ENCODE measurements at places on chromosomes 11 and 22.

DNA sequence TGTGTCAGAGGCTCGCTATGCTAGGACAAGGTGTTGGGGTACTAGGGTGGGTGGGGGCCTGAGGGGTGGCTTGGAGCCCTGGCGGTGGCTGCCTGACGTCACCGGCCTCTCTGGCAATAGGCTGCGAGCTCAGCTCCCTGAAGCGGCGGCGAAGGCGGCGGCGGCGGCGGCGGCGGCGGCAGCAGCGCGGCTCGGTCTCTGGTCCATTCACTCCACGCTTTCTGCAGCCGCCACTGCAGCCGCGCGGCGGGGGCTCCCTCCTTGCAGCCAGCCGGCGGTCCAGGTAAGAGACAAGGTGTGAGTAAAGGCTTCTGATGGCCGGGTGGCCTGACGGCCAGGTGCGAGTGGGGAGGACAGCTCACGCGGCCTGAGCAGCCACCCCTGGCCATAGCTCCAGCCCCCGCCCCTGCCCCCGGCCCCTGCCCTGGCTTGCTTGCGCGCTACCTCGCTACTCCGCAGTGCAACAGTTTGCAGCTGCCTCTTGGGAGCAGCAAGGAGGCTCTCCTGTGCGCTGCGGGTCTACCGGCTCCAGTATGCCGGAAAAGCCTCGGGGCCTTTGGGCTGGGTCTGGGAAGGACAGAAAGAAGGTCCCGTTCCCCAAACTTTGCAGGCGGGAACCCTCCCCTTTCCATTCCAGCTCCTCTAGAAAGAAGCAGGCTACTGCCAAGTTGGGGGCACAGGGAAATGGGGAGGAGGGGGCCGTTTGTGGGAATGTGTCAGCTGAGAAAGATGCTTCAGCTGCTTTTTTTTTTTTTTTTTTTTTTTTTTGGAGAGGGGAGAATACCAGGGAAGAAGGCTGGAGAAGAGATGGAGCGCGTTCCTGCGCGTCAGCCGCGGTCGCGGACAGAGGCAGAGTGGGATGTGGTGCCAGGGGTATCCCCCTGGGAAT, at the start of gene C11orf87:
C11orf87 (plus strand) TSS at position 210 of the 889 bp plus-strand sequence. CDS start 1,444 bp downstream, outside the sequence.
- DNase-seq, result peak; percentile 53

DNA sequence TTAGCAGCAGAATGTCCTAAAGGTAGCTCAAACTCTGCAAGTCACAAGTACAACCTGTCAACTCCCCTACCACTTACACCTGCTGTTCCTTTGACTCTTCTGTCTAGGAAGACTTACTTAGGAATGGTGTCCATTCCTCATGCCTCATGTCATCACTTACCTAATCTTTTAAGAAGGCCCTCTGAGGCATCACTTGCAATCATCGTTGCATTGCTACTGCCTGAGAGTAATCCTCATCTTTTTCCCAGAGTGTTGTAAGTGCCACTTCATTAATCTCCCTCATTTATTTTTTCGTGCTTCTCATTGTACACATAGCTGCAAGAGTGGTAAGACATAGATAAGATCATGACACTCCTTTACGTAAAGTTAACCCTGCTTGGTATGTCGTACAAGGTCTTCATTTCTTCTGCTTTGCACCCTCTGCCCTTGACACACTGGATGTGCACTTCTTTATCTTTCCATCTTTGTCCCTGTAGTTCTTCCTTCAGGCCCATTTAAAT, 54.6 kb downstream of the SFI1 start:
- DNase-seq, result no peak

DNA sequence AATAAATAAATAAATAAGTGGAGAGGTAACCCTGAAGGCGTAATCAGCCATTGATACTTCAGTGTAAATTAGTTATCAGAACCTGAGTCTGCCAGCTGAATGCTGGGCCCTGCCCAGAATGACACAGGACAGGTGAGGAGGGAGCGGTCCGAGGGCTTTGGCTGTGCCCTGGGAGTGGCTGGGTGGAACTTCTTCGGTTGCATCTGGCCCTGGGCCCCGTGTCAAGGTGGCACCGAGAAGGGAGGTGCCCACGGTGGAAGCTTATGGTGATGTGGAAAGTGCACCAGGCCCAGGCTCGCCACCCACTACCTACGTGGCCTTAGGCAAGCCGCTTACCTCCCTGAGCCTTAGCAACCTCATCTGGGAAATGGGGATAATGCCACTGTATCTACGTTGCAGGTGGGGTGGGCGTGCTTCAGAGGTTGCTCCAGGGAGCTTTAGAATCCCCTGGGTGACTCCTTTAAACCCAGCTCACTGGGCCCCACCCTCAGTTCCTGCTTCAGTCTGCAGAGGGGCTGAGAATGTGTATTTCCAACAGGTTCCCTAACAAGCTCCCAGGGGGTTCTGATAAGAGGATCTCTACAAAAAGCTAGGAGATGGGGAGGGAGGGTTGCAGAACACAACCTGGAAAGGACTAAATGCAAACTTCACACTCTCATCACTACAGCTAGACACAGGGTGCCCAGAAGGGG, 38.8 kb downstream of the TXN2 start:
- DNase-seq, result no peak

- DNase-seq, result no peak
Measured at GRCh38 chr11:113345978-113346377, 31.6 kb downstream of the TTC12 start.

DNA sequence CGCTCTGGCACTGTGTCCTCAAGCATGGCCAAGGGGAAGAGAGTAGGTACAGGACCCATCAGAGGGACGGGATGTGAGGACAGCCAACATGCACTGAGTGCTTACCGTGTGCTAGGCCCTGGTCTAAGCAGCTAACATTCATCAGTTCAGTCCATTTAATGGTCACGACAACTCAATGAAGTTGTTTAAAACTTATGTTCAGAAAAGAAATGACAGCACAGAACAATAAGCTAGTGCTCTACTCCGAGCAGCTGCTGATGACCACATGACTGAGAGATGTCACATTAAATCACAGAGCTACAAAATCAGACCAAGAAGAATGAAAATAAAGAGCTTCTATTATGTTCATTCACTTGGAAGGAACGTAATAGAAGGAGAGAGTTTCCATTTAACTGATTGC, 26.3 kb downstream of the PRDM10 start:
- DNase-seq, result no peak

DNA sequence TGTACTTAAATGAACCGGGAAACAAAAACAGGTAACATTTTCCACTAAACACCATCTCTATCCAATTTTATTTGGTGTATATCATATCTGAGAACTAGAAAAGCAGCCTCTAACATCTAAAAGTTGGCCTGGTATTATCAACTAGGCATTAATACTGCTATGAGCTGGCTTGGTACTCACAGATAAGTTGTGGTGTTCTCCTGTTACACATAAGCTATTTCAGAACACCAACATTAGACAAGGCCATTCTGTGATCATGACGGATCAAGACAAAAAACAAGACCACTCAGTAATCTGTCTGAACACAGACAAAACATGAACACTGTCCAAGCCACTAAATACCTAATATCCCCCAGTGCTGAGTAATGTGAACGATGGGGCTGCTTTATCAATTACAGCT, 11.9 kb downstream of the RIC3 start:
- DNase-seq, result no peak

DNA sequence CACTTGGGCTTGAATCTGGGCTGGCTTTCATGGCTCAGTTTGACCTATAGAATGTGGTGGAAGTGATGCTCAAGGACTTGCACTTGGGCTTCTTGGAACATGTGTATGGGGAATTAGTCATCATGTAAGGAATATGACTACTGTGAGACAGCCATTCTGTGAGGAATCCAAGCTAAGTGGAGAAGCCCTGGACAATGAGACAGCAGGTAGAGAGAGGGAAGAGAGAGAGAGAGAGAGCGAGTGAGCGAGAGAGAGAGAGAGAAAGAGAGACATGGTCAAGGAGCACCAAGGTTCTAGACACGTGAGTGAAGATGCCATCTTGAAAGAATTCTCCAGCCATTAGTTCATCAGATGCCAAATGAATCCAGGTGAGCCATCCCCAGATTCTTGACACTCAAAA, 261.6 kb upstream of the SORL1-AS1 start:
- DNase-seq, result no peak

GRCh38 chr22:25028841-25029141, 76.3 kb downstream of the KIAA1671 start:
- no peak for DNase-seq

DNA sequence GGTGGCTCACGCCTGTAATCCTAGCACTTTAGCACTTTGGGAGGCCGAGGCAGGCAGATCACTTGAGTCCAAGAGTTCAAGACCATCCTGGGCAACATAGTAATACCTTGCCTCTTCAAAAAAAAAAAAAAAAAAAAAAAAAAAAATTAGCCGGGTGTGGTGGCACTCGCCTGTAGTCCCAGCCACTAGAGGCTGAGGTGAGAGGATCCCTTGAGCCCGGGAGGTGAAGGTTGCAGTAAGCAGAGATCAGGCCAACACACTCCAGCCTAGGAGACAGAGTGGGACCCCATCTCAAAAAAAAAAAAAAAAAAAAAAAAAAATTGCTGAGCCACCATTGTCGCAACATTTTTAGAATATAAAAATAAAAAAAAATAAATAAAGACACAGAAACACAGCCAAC, 7.6 kb downstream of the CKAP5 start:
- no peak for DNase-seq

GRCh38 chr11:69086152-69087132, 37.7 kb downstream of the TPCN2 start:
- DNase-seq, result no peak

DNA sequence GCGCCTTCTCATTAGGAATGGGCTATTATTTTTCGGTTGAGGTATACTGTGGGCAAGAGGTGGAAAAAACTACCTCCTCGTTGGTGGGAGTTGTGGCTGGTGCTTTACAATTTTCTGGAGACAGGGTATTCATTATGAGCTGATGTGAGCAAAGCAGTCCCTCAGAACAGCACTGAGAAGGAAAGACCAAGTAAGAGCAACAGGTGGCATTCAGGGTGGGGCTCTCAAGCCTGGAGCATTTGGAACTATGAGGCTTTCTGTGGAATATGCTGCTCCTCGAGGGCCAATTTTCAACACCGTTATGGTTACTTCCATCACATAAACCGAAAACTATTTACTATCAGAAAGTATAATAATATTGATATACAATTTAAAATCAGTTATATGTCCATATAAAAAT, 3.7 kb downstream of the SNX19 start:
- DNase-seq, result no peak

GRCh38 chr11:65132238-65132987, 1.9 kb downstream of the SYVN1 start:
- no peak for DNase-seq
